ENCODE measurements at places on chromosomes 5 and 9.
A peak's percentile ranks its signal among the peaks of the same experiment; 100 is the strongest.

GRCh38 chr5:93607367-93608258 is 24.6 kb downstream of the NR2F1 start:
- DNase-seq = peak; percentile 71

DNA sequence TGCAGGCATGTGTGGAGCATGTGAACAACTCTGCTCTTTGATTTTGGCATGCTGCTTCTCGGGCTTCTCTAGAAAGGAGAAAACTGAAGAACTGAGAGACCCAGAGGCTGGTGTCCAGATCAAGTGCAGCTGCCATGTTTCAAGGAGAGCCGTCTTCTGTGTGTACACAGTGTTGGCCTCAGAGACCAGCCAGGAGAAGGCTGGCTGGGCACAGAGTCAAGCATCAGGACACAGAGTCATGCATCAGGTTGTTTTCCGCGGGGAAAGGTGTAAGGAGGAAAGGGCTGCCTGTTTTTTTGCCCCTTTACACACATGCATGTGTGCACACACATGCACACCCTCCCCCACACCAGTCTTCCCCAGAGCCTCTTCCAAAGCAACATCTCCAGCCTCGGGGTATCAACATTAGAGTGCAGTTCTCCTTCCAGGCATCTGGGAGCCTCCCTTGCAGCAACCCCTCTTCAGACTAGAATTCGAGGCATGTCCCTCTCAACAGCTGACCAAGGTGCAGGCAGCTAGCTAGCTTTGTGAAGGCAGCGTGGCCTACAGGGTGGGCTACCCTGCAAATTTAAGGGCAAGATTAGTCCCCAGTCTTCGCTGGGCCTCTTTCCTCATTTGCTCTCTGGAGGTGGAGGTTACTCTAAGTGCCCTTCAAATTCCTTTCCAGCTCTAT is 180.9 kb downstream of the AOPEP start:
- DNase-seq = no peak

GRCh38 chr5:115577741-115578140 is 24.5 kb downstream of the TICAM2 start:
- no peak for DNase-seq

GRCh38 chr5:137320056-137321045 is 178.8 kb downstream of the SPOCK1 start:
- DNase-seq = peak; percentile 69

DNA sequence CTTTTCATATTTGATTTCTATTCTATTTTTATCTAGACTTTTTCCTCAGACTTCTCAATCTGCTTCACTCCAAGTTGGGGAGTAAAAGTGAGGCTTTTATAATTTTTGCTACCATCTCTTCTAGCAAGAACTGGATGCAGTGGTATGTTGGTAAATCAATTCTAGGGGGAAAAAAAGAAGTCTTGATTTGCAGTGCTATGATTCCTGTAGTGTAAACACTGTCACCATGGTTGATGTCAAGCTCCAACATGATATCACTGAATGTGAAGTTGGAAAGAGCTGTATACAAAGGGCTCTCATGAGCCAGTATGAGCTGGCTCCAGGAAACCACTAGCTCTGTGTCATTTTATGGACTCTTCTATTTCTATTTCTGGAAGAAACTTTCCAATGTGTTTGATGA is 439.2 kb downstream of the NTRK2 start:
- no peak for DNase-seq

GRCh38 chr5:36880761-36881160 is 4.2 kb downstream of the NIPBL start:
- DNase-seq = no peak

DNA sequence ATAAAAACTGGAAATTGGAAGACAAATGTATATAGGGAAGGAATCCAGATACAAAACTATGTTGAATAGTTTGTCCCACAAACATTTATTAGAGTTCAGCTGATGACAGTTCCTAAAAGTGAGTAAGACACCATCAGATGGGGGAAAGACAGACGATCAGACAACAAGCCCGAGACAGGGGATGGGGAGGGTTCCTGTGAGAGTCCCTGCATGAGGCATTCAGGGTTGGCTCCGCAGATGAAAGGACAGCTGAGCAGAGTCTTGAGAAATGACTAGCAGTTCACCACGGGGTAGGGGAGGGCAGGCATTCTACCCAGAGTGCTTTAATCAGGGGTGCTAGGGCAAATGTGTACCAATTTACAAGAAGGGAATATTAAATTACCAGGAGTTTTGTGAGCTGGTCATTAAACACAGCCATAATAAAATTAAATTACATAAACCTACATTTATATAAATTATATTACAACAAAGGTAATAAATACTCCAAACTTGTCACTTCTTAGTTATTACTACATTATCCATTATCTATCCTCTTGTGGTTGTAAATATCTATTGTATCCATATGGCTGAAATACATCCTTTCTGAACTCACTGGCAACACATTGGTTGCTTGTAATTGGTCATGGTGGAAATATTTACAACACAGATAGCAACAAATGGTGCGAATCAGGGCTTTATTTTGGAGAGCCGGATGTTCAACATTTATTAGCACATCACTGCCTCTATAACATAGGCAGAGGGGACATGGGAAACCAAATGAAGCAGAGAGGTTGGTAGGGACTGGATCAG is 27.8 kb downstream of the TNFSF15 start:
- DNase-seq = no peak

- no peak for DNase-seq
Measured at GRCh38 chr5:125891061-125891725, 532.0 kb upstream of the GRAMD2B start.

DNA sequence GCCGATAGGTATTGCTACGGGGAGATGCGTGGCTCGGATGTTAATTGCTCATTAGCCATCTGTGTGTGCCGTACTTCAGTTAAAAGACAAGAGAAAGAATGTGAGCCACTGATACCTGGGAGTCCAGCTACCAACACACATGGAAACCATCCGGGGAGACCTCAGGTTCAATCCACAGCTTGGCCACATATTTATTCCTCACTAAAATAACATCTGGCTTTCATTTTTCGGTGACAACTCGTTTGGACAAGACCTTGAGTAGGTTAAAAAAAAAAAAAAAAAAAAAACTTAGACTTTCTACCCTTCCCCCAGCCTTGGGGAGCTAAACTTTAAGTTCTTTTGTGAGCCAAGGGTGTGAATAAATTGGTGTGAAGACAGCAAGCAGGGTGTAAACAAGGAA is 84.1 kb downstream of the SLIT3 start:
- DNase-seq = no peak

DNA sequence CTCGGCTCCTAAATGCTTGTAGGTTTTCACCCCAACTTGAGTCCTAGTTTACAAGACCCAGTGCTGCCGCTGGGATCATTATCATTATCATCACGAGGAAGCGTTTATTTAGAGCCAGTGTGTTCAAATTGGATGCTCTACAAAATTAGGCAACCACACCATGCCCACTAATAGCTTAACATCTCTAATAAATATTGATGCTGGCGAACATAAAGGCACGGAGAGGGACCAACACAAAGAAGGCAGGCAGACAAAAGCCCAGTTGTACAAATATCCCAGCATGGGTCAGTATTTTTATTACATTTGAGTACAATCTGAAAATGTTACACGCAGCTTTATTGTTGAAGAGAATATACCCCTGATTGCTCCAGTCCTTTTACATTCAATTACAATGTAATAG is 4.7 kb downstream of the CFAP77 start:
- no peak for DNase-seq

DNA sequence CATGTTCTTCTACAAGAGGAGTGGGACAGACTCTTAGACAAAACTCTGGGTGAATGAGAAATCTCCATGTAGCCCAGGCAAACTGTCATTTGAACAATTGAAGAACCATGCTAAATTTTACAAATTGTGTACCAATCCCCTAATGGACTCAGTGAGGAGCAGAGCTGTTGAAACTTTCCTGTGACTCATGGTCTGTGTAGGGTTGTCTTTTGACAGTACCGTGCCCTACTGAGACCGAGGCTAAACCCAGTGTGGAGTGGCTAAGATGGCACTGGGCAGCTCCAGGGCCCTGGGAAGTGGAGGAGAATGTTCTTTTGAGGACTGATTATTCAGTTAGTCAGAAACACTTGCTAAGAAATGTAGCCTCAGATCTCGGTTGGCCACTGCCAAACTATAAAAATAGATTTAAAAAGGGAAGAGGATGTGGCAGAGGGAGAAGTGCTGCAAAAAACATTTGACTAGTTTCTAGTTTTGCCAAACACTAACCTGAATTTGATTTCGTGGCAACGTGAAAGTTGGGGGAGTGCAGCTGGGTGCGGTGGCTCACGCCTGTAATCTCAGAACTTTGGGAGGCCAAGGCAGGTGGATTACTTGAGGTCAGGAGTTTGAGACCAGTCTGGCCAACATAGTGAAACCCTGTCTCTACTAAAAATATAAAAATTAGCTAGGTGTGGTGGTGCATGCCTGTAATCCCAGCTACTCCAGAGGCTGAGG is 24.7 kb downstream of the POU4F3 start:
- no peak for DNase-seq

- DNase-seq = no peak
Measured at GRCh38 chr9:29806937-29807618, 2233.8 kb upstream of the C9orf72 start.

- no peak for DNase-seq
Measured at GRCh38 chr5:34790069-34790468, 48.9 kb upstream of the TTC23L start.

DNA sequence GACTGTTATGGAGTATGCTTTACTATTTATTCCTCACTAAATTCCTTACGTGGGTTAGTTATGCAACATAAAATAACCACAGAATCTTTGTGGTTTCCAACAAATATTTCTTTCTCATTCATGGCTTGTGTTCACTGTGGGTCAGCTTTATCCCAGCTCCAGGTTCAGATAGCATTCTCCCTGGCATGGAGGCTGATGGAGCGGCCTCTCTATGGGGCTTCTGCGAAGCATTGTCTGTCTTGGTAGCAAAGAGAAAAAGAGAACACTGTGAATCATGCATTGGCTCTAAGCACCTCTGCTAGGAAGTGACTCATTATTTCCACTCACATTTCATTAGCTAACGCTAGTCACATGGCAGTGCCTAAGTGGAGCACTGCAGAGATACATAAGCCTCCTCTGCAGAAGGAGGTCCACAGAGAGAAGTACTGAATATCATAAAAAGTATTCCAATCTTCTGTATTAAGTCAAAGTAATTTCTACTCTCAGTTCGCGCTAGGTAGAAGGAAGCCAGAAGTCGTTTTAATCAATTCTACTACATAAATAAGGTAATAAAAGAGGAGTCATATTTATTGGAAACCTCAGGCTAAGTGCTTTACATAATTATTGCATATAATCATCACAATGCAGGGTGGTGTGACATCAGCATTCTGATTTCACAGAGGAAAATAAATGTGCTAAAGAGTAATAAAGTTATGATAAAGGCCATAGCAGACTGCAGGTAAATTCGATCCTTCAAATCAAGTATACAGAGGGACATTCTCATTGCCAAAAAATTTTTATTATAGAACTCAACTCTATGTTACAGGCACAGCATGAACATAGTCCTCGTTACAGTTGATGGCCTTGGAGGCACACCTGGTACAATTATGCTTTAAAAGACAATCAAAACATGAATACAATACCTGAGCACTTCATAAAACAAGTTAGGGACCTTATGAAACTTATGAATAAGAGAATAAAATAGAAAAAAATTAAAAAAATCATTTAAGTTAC is 531.1 kb downstream of the CETN3 start:
- DNase-seq = no peak

DNA sequence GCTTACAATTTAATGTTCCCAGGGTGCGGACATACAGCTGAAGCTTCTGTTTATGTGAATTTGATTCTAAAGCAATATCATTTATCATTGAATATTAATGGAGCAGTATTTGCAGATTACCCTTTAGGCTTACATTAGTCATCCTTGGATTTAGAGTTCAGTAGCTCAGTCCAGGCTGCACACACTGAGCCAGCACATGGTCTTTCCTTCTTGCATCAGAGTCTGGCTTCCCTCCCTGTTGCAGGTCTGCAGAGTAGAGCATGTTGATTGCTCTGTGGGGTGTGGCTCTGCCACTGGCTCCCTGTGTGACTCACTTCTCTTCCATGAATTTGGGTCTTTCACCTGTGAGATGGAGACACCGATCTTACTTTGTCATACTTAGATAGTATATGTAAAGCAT is 36.8 kb downstream of the NSG2 start:
- no peak for DNase-seq

GRCh38 chr9:91664663-91665062 is 241.0 kb upstream of the NFIL3 start:
- DNase-seq = no peak

GRCh38 chr5:76601470-76601869 is 21.7 kb downstream of the F2RL2 start:
- DNase-seq = peak; percentile 32

DNA sequence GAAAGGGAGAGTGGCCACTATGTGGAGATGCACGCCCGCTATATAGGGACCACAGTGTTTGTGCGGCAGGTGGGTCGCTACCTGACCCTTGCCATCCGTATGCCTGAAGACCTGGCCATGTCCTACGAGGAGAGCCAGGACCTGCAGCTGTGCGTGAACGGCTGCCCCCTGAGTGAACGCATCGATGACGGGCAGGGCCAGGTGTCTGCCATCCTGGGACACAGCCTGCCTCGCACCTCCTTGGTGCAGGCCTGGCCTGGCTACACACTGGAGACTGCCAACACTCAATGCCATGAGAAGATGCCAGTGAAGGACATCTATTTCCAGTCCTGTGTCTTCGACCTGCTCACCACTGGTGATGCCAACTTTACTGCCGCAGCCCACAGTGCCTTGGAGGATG is 19.8 kb downstream of the RGMB start:
- no peak for DNase-seq

GRCh38 chr5:82789095-82789494 is 288.1 kb downstream of the TMEM167A start:
- no peak for DNase-seq

DNA sequence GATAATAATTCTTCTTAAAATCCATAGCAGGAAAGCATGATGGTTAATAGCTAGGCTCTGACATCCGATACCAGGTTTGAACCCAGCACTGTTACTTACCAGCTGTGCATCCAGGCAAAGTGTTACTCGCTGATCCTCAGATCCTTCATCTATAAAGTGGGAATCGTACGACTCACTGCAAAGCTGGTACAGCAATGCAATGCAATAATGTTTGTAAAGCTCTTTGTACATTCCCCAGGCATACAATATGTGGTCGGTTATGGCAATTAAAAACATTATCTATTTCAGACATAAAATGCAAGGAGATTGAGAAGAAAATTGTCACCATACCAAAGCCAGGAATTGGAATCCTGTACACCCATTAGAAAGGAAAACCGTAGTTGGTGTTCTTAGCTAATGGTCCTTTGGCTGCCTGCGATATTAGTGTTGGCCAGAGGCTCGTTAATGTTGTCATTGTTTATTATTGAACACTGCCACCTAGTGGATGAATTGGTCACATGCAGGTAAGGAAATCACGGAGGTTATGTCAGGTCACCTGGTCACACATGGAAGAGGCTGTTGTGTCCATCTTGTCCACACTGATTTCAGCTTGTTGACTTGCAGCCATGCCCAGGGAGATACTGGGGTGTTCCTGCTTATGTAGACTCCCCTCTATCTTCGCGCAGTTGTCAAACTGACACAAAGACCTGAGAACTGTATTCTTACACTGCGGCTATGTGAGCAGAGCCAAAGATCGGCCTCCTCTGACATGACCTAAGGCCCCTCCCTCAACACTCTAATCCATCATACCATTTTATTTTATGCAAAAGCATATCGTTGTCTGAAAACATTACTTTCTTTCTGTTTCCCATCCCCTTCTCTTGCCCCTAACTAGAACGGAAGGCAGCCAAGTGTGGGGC is 87.5 kb upstream of the PPP2R2B start:
- peak; percentile 35 for DNase-seq

Data from GM13977 (cell line).